Esophagus muscularis mucosa (tissue), 4 donors: ENCODE measurements at places on chromosomes 7 and 10. TPM values are rescaled to one million over a fixed set of nuclear protein-coding genes. Genes with fewer than 3 reads are reported as not detected.

Gene KIFBP
- total RNA-seq = 46.8 TPM

- no peak for DNase-seq
These were observed 22.7 kb downstream of the MYOF start for GRCh38 chr10:93459466-93459865.

GRCh38 chr10:118955951-118956801 lies 73.3 kb upstream of the NANOS1 start:
- peak; percentile 79 for DNase-seq

DNA sequence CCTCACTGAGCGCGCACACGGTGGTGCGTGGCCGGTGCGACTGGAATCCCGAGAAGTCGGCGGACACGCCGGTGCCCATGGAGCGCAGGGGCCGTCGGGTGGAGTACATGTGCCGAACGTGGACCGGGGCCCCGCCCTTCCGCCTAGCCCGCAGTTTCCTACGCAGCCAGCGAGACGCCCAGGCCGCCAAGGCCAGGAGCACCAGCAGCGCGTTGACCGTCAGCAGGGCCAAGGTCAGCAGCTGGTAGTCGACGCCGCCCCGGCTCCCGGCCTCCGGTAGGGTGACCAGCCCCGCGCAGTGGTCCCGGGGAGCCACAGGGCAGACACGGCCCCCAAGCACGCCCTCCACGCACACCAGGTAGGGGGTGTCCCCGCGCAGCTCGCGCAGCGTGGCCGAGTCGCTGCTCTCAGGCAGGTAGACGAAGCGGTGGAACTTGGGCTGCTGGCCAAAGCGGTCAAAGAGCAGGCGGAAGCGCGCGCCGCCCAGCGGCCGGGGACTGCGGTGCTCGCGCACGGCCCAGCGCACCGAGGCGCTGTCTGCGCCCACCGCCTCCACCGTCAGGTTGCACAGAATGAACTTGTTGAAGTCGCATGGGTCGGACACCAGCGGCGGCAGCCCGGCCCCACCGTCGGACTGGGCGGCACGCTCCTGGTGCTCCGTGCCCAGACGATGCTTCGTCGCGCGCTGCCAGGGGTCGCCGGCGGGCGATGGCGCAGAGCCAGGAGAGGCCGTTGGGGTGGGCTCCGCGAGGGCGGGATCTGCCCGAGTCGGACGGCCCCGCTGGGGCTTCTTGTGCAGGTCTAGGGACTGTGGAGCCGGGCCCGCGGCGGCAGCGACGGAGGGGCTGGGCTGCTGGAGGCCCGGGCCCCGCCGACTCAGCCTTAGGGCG lies 2.2 kb downstream of the TRIL start:
- DNase-seq = peak; percentile 90

GRCh38 chr10:84837877-84838276 lies 509.5 kb downstream of the CCSER2 start:
- DNase-seq = no peak

DNA sequence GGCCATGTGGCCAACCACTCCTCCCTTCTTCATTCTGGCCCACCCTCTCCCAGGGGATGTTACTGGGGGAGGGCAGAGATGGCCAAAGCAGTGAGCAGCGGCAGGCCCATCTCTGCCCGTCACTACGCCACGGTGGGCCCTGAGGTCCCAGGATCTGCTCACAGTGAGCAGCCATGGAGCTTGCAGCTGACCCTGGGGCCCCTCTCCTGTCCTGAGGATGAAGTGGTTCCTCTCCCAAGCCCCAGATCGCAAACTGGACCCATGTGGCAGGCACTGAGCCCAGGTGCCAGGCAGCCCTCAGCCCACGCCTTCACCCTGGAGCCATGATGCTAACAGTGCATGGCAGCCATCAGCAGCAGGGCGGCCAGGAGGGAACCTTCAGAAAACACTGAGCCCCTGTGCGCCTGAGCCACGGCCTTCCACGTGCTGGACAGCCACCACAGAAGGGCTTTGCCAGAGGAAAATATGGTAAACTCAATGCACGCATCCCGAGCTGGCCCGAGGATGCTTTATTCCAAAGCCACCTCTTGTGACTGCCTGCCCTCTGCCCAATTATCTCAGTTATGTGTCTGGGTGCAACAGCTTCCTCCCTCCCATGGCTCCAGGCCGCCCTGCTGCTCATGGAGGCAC lies 485.7 kb downstream of the PTPRN2 start:
- DNase-seq = no peak

DNA sequence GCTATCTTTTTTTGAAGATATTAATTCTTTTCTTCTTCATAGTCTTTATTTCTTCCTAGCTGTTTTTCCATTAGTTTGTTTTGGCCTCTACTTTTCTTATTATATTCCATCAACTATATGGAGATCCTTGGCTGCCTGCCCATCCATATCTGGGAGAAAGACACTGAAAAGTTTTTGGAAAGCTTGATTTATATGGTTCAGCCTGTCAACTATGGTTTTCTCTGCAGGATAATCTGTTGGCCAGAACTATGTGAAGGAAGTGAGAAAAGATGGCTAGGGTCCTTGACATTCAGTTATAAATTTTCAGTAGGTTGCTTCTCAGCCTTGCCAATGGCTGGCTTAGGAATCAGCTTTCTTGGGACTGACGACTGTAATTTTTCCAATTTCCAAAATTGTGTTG lies 10.0 kb upstream of the CDK14 start:
- no peak for DNase-seq

GRCh38 chr10:24351961-24352360 lies 143.0 kb downstream of the KIAA1217 start:
- DNase-seq = no peak
